ENCODE measurements at places on chromosomes 3 and 15.

DNA sequence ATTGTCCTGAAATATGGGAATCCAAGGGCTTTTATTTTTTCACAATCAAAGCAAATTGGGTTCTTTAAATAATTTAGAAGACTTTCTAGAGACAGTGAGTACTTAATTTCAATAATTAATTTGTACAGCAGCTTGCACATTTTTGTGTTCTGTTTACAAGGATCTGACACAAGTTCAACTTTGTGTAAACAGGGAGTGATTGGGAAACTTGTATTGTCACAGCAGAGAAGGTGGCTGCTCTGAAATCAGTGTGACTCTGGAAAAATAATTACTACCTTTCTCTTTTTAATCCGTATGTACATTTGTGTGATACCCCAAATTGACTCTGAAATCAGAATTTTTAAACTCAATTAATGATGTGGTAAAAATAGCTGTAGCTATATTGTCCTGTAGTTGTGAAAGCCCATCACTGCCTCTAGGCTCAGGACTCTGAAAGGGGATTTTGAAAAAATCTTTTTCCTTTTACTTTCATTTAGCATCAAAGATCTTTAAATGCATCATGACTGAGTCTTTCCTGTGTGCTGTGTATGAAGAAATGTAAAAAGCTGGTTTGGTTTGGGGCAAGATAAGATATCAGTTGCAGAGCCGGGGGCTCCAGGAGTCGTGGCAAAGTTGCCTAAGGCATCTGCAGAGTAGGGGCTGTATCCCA lies 45.1 kb downstream of the MFSD1 start:
- DNase-seq: no peak

DNA sequence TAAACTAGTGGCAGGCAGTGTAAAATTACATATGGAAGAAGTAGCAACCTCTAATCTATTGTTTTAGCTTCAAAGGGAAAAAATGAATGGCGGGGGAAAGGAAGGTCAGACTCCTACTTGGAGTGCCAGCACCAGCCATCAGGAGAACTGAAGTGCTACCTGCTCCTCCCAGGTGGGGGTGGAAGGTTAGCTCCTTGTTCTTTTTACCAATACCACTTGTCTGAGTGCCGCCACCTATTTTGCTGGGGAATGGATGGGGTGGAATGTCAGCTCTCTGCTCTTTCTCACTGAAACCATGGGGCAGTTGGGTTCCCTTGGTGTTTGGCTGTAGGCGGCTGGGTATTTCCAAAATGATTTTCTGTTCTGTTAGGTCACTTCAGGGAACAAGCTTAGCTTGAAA lies 428.7 kb upstream of the EPHA3 start:
- no peak for DNase-seq

DNA sequence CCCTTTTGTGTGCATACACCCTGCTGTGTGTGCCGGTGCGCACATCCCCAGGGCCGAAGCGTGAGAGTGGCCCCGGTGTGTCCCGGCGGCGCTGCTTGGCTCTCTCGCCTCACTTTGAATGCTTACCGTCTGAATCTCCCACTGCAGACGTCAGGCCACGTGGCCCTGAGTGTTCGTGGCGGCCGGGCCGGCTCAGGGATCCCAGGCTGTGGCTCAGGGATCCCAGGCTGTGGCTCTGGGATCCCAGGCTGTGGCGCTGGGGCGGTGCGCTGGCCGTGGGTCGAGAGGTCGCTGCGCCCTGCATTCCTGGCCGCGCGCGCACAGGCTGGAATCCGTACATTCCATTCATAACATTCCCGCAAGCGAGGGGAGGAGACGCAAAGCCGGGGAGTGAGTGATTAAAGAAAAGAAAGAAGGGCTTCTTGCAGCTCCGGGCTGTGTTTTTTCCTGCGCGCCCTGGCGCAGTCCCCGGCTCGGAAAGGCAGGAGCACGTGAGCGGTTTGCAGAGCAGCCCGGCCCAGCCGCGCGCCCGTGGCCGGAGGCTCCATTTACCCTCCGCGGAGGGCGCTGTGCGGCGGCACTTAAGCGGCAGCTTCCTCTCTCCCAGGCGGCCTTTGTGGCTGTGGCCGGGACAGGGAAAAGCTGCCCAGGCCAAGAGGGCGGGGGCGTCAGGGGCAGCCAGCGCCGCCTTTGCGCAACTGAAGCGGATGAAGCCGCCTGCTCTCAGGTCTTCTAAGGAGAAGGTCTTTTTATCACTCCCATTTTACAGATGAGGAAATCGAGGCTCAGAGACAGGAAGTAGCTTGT lies 87.0 kb upstream of the ALDH1L1 start:
- peak; percentile 58 for DNase-seq

- DNase-seq: no peak
These were observed 196.0 kb downstream of the LPP start for GRCh38 chr3:188349933-188350332.

DNA sequence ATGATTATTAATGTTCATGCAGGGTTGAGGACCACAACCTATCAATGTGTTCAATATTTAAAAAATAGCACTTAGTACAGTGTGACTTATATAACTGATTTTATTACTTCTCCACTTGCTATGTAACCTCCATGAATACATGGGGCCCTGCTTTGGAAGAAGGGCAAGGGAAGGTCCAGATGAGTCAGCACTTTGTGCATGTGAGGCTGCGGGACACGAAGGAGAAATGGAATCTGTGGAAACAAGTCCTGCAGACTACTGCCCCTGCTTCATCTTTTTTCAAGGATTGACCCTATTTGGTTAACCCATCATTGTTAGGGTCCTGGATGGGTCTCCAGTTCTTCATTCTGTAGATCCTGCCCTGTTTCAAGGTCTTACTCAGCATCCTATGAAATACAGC lies 1.6 kb downstream of the NXPE3 start:
- DNase-seq: peak; percentile 22

DNA sequence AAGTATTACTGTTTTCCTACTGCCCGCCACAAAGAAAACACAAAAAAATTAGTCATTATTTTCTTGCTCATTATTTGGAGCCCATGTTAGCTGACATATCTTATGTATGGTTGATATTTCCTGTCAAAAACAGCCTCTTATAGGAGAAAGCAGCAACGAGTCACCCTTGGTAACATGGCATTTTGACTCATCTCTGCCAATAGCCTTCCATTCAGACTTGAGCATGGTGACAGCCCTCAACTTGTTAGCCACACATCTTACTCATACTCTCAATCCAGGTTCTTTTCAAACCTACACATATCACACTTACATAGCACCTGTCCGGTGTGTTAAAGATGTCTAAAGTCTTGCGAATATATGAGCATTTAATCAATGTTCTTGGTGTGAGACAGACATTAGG lies 109.4 kb upstream of the SAMMSON start:
- no peak for DNase-seq

- no peak for DNase-seq
These were observed 740.2 kb downstream of the ROBO1 start for GRCh38 chr3:79027593-79027992.

GRCh38 chr15:83898361-83898760 lies 244.4 kb downstream of the ADAMTSL3 start:
- no peak for DNase-seq

- no peak for DNase-seq
These were observed 87.9 kb downstream of the EFL1 start for GRCh38 chr15:82174471-82175235.

DNA sequence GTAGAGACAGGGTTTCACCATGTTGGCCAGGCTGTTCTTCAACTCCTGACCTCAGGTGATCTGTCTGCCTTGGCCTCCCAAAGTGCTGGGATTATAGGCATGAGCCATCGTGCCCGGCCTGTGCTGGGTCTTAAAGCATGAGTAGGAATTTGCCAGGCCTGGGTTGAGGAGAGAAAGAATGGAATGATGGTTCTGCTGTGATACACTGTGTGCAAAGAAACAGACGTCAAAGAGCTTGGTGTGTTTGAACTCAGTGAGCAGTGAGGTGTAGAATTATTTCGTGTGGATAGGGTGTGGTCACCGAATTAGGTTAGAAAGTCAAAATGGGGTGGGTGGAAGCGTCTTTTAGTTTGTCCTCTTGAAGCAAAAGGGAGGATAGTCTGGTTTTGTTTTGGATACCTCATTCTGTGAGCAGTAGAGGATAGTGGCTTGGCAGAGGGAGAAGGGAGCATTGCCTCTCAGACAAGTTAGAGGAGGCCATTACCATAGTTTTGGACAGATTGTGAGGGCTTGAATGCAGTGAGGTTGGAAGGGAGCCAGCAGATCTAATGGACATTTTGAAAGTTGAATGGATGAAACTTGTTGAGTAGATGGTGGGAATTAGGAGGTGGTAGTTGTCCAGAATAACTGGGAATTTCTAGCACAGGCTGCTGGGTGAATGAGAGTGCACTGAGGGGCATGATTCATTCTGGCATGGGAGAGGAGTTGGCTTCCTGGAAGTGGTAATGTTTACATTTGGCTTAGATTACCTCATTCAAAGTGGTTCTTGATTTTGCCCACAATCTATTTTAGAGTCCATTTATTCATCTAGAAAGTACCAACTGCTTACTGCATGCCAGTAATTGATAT lies 27.2 kb downstream of the AKAP13 start:
- DNase-seq: no peak
